NCI-H1048 (cell line): ENCODE measurements at places on chromosomes 13 and 19.

DNA sequence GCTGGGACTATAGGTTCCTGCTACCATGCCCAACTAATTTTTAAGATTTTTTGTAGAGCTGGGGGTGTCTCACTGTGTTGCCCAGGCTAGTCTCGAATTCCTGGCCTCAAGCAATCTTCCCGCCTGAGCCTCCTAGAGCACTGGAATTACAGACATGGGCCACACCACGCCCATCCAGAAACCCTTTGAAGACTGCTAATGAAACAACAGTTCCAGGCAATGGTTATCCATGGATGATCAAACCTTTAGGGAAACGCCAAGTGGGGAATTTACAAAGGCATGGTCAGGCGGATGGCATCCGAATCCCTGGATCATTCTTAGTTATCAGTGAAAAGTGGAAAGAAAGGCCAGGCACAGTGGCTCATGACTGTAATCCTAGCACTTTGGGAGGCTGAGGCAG, 16.9 kb upstream of the DNMT1 start:
- no peak for DNase-seq

DNA sequence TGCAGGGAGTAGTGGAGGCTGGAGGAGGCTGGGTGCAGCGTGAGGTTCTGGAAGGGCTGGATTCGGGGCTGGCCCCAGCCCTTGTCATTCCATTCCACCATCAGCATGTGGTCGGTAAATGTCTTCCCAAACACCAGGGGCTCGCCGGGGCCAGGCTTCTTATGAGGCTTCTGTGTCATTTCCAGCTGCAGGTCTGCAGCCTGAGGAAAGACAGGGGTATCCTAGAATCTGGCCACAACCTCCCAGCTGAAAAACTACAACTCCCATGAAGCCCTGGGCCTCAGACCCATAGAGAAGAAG, 4.4 kb downstream of the BCAT2 start:
- no peak for DNase-seq

DNA sequence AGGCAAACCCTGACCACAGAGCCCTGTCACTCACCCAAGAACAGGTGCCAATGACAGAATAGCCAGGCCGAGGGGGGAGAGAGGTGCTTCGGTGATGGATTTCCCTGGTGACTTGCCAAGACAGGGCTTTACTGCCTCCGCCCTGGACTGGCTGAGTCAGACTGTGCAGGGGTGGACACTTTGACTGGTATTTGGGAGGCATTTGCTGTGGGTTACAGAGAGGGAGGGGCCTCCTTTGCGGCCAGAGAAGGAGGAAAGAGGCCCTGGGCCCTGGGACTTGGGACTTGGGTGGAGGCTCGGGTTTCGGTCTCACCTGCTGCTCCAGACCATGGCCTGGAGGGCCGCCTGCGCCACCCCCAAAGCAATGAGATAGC, 4.6 kb upstream of the EPS8L1 start:
- DNase-seq: no peak

DNA sequence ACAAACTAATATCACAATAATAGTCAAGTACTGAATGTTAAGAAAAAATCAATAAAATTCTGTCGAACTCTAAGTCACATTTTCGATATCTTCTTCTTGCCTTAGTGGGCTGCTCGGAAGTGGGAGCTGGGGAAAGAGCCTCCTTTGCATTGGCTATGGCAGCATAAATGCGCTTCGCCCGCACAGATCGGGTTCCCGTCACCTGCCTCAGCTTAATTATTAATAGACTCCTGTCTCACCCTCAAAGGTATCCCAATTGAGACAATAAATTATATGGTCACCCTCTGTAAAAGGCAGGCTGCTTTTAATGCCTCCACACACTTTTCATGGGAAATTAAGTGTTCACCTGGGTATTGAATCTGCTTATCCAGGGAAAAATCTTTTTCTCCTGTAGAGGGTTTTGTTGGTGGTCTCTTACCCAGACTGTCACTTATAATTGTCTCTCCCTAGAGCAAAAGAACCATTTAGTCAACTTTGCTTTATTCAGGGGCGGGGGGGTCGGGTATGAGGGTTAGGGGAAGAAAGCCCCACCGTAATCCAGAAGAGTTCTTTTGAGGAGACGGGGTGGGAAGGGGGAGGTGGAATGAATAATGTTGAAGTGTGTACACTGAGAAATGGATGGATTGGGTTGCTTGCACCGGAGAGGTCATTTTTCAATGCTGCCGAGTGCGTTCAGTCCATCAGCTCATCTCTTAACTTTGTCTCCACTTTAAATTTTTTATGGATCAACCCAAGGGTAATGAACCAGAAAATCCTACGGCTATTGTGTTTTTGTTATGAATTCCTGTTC, 682.6 kb upstream of the SGCG start:
- DNase-seq: no peak

- peak; percentile 65 for DNase-seq
Observed at GRCh38 chr13:27424246-27425157, at the start of gene GTF3A. GTF3A (plus strand) TSS chr13:27424619.

GRCh38 chr13:98200211-98200878, 23.3 kb upstream of the RNF113B start:
- no peak for DNase-seq

DNA sequence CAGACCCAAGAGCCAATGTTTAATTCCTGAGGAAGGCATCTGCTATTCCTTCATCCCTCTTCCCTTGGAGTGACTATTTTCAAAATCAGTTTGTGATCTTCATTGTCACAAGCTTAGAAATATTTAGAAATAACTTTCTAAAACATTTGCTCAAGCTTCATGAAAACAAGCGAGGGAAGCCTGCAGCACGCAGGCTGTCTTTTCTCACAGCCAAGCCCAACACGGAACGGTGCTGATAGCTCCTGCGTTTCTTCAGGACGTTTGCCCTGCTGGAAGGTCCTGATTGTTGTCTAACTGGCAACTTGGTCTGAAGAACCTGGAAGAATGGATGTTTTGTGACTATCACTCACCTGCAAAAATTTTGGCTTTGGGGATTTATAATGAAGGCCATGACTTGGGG, 152.5 kb downstream of the FGF9 start:
- no peak for DNase-seq

GRCh38 chr13:23510544-23510916, 59.7 kb upstream of the TNFRSF19 start:
- DNase-seq: no peak

DNA sequence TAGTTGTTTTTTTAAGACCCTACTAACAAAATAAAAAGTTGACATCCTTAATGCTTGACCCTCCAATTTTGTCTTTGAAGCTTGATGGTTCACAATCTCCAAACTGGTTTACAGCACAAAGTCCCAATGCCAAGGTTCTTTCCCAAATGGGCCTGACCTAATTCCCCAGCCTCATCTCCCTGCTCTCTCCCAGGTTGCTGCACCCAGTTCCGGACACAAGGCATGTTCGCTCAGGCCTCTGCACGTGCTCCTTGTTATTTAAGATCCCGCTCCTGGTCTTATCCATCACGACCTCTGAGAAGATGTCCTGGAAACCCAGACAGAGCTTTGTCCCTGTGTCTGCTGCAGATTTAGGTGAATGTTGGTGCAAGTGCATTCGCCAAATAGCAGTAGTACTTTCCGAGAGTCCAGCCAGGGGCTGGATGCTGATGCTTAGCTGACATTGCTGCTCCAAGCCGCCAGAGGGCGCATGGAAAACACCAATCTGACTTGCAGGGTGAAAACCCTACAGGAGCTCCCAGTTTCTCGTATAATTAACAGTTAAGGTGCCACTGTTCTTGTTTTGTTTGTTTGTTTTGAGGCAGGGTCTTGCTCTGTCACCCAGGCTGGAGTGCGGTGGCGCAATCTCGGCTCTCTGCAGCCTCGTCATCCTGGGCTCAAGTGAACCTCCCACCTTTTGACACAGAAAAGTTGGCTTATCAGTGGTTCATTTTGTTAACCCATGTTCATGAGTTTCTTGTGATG, 18.5 kb downstream of the LYPD3 start:
- no peak for DNase-seq
